ENCODE measurements at places on chromosomes 2 and 18.

DNA sequence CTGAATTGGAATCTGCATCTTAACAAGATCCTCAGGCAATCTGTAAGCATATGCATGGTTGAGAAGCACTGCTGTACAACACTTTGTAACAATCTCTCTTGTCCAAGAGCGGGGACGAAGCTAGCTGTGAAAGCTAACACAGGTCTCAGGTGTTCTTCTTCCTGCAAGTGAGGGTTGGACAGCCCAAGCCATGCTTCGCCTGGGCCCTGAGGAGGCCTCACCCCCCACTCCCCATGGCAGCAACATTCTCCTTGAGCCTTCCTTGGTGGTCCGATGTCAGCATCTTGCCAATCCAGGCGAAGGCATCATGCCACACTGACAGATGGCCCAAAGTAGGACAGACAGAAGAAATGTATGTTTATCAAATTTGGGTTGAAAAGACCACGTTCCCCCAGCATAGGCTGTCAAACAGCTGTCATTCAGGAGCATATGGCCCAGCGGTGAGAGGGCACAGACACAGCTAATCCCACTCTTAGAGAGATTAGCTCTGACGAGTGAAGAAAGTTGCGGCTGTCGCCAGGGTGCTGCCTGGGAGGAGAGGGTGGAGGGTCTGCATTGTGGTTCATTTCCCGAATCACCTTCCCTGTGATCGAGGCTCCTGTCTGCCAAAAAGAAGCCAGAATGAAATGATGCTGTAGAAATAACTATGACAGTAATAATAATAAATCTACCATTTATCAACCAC, 344.7 kb downstream of the MYCN start:
- DNase-seq = no peak

GRCh38 chr2:133673305-133673905, 105.1 kb upstream of the NCKAP5 start:
- no peak for DNase-seq

DNA sequence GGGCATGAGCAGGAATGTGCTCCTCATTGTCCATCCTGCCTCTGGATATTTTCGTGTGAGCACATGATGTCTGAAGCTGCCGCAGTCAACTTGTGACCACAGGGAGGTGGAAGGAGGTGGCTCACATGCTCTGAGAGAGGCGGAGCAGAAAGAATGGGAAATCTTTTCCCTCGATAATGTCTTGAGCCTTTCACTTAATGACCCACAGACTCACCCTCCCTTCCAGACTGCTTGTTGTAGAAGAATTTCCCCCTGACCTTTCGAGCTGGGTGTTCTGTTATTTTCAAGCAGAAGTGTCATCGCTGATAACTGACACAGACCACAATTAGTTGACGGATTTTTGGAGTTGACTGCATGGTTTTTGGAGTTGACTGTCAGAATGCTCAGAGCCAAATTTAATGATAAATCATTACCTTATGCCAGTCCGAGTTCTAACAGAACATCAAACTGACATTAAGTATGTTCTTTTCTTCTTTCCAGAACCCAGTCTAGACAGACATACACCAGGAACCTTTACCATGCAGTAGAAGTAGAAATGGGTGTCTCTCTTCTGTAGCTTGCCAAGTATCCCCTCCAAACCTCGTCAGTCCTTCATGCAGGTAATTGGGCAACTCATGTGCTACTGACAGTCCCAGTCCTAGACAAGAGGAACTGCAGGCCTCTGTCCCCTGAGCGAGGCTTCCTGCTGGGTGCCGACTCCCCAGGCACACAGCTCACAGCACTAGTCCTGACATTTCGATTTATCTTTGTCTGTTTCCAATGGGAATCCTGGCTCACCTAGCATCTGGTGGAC, 29.4 kb upstream of the RTTN start:
- no peak for DNase-seq

DNA sequence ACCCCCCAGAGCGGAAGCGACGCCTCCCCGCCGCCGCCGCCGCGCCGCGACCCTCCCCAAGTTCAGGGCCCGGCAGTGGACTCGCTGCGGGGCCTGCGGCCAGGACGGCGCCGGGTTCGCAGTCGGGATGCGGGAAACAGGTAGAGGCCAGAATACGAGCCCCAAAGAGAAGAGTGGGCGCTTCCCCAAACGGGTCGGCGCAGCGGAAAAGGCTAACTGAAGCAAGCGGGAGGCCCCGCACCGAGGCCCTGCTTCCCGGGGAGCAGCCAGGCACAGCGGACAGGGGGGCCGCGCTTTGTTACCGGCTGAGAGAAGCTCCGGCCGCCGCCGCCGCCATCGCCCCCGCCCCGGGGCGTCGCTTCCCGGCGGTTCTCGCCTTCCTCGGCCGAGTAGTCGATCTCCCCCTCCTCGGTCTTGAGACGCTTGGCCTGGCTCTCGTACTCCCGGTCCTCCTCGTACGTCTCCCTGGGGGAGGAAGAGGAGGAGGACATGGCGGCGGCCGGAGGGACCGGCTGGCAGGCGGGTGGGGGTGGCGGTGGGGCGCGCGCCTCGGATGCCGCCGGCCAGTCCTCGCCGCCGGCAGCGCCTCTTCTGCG, 494 bp downstream of the HNRNPLL start:
- DNase-seq = no peak

DNA sequence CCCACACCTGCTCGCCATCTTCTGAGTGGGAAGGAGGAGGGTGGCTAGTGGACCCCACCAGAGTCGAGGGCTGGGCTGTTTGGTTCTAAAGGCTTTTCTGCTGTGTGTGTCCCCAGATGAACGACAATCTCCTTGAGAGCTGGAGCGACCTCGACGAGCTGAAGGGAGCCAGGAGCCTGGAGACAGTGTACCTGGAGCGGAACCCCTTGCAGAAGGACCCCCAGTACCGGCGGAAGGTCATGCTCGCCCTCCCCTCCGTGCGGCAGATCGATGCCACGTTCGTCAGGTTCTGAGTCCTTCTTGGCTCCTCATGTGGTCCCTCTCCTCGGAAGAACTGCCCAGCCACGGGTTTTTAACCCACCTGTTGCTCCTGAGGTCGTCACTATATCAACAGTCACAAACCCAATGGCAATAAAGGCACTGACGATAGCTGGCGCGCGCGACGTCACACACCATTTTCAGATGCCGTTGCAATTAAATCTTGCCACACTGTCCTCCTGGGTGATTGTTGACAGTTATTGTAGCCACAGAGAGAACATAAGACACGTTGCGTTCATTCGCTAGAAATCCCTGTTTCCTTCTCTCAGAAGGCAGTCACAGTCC, 5.8 kb upstream of the ANO7 start:
- no peak for DNase-seq

DNA sequence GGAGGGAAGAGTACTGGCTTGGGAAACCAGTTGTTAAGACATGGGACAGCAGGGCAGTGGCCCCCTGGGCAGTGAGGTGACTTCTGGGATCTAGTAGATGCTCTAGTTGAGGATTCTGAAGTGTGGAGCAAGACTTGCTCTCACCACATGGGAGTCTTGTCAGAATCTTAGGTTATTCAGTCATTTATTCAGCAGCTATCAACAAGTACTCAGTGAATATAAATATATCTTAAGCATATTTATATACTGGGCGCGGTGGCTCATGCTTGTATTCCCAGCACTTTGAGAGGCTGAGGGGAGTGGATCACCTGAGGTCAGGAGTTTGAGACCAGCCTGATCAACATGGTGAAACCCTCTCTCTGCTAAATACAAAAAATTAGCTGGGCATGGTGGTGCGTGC, 20.0 kb downstream of the STON1 start:
- DNase-seq = no peak

DNA sequence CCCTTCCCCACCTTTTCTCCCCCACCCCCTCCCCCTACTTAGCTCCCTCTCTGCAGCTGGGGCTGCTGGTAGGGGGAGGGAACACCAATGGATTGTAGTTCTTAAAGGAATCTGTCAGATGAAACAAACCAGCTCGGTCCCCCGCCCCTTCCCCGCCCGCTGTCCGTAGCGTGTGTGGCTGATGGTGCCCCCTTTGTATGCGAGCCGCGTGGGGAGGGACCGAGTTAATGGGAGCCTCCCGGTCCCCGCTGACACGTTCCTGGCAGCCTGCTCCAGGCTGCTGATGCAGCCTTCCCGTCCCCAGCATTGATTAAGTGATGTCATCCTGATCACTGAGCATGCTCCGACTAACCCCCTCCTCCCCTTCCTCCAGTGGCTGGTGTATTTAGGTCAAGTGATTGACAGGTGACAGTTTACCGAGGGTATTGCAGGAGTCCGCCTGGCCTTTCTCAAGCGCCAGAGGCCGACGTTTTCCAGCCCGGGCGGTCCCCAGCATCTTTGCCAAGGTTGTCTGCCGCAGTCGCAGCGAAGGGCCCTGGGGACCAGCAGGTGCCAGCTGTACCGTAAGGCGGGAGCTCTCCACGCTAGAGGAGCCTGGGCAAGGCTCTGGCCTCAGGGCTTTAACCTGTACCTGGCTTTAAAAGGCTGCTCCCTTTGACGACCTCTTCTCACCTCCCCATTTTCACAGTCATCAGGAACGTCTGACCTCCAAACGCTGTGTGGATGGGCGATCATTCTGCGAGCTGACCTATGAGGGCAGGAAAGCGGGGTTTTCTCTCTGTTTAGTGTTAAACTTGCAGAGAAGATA, 1.8 kb downstream of the KIF5C start:
- no peak for DNase-seq

DNA sequence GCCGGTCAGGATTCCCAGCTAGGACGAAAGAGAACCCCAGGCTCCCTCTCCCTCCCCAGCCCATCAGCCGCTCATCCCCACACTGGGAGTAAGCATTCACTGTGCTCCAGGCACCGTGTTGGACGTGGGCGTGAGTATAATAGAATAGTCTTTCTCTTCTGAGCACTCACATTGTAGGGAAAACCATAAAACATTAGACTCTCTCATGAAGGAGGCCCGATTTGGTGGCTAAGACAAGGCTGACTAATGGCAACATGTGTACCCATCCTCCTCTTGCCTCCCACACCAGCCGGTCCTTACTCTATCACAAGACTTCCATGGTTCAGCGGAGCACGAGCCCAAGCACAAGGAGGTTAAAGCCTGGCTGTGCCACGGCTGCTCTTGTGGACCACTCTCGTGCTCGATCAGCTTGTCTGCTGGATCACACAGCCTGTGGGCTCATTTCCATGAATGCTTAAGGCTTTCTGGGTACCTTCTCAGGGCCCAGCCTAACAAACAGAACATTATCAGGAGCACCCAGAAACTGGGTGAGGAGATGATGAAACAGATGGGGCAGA, 540.9 kb upstream of the RAB6C start:
- no peak for DNase-seq

DNA sequence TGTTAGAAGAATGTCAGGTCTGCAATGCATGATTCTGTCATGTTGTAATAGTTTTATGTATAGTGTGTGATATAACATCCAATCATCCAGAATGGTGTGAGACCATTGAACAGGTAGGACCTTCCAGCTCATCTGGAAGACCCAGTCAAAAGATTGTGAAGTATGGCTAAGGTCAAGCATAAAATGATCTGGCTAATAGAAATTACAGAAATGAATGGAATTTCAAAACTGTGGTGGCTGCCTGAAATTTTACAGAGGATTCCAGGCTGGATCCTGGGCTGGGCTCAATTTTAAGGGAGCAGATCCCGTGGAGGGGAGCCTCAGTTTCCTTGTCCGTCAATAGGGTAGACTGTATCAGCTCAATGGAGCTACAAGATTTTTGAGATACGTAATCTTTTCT, 39.1 kb downstream of the ACKR3 start:
- no peak for DNase-seq
